ENCODE measurements at places on chromosomes 3 and 15. TPM values are rescaled to one million over a fixed set of nuclear protein-coding genes. Genes with fewer than 3 reads are reported as not detected.

DNA sequence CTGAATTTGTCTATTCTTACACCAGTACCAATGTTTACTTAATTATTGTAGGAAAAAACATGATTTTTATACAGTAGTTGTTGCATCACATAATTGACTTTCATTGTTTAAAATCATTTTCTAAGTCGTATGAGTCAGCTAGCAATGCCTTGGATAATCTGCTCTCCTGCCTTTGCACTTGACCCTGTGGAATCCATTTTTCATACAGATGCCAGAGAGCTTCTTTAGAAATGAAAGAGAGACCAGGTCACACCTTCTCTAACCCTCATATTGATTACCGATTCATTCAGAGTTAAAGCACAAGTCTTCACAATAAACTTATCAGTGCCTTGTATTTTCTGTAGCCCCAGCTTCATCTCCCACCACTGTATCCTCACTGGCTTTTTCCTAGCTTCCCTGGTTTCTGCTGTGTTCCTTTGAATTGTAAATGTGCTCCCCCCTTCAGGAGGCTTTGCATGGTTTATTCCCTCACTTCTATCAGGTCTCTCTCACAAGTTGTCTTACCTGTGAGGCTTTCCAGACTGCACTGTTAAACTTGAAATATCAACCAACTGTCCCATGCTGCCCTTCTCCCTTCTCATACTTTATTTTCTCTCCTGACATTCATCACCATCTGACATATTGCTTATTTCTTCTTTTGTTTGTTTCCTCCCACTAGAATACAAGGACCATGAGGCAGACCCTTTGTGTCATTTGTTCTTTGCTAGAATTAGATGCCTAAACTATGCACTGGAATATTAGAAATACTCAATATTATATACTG, 662.0 kb upstream of the GBE1 start:
- DNase-seq, result no peak

DNA sequence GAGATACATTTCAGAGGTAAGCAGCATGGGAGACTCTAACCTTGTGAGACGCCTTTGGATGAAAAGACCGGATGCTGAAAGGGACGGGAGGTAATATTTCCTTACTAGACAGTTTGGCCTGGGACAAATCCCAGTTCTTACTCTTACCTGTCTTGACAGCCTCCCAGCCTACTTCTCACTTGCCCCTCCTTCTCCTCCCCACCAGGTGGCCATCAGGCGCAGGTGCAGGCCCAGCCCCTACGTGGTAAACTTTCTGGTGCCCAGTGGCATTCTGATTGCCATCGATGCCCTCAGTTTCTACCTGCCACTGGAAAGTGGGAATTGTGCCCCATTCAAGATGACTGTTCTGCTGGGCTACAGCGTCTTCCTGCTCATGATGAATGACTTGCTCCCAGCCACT, 6.3 kb downstream of the HTR3D start:
- no peak for DNase-seq

DNA sequence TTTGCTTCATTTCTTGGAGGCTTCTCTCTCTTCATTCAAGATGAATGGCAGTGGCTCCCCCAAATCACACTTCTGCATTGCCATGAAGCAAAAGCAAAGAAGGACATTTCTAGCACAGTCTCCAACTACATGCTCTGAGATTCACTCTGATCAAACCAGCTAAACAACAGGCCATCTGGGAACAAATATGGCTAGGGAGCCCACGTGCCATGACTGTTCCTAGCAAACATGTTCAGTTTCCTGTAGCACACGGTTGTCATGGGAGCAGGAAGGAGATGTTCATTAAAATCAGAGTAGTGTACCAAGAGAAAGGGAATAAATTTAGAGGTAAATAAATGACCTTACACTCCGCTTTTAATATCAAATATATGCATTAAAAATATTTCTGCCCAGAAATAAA, 327.3 kb downstream of the GBE1 start:
- no peak for DNase-seq

The CNTN4 gene
- polyA plus RNA-seq, result not detected

Measured in GM23248 (cell line).